ENCODE measurements at places on chromosomes 1 and 21. TPM values are rescaled to one million over a fixed set of nuclear protein-coding genes. Genes with fewer than 3 reads are reported as not detected.
A peak's percentile ranks its signal among the peaks of the same experiment; 100 is the strongest.

DNA sequence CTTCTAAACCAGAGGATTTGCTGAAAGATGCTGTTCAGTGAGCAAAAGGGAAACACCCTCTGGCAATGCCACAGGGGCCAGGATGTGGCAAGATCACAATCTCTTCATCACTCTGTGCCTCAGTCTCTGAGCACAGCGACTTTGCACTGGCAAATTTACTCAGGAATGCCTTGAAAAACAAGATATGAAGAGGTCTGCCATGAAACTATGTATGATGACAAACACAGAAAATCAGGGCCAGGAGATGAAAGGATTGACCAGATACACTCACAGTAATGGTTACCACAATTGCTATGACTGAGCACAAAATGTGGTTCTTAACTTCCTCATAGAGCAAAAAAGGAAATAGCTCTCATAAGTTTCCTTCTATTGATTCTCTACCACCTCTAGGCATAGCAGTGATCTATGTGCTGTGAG, 5.8 kb downstream of the TTC13 start:
- peak; percentile 39 for DNase-seq

DNA sequence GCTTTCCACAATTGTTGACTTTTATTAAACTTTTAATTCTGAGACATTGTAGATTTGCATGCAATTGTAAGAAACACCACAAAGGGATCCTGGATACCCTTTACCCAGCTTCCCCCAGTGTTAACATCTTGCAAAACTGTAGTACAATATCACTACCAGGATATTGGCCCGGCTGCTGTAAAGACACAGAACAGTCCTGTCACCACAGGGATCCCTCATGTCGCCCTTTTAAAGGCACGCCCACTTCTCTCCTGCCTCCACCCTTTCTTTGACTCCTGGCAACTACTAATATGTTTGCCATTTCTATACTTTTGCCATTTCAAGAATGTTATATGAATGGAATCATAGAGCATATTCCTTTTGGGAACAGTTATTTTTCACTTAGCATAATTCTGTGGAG, 37.0 kb downstream of the NAV1 start:
- DNase-seq: no peak

Gene SLC2A5
- total RNA-seq: 0.70 TPM

DNA sequence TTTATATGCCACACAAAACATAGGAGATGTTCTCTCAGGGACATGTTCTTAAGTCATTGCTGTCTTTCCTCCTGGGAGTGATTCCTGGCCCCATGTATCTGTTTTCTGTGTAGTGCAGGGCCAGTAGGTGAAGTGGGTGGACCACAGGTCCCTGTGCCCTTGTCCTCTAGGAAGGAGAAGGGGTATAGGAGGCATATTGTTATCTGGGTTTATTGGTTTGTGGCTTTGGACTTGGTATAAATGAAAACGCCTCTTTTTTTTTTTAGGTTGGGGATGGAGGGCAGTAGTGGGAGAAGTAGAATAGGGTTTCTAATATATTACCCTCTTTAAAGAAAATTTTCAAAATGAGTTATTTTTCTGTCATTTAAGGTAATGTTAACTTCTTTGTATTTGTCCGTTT, 29.4 kb downstream of the DYRK1A start:
- no peak for DNase-seq

DNA sequence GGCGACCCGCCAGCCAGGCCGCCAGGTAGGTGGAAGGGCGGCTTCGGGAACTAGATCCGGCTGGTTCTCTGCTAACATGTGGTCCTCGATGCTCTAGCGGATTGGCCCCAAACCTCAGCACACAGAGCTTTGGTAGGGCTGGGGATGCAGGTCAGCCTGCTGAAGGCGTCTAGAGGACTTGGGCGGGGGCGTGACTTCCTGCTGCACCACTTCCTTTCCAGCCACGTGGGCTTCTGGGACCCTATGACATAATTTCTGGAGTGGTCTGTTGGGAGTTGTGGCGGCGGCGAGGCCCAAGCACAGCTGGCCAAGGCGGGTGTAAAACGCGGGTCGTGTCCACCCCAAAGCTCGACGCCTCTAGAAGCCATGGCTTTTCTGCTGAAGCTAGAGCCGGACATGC, 124.5 kb downstream of the ATF6 start:
- no peak for DNase-seq

DNA sequence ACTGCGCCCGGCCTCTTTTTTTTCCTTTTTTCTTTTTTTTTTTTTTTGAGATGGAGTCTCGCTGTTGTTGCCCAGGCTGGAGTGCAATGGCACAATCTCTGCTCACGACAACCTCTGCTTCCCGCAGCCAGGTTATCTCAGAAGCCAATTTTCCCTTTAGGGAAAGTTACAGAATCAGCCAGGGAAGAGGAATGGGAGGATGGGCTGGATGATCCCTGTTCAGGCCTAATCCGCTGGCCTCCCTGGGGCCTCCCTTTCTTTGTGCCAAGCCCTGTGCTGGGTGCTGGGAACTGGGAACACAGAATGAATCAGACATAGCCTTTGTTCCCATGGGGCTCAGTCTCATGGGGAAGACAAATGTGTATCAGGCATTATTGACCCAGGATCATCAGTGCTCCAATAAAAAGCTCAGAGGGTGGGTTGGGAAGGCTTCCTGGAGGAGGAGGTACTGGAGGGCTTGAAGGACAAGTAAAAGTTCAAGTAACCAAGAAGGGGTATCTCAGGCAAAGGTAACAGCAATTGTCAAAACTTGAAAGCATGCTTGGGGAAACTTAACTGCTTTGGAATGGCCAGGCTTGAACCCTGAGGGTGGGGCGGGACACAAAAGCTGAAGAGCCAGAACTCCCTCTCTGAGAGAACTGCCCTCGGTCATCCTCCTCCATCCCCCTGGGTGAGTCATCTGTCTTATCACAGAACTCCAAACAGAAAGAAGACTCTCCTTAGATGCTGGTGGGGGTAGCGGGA, 14.3 kb downstream of the ECHDC2 start:
- peak; percentile 46 for DNase-seq

DNA sequence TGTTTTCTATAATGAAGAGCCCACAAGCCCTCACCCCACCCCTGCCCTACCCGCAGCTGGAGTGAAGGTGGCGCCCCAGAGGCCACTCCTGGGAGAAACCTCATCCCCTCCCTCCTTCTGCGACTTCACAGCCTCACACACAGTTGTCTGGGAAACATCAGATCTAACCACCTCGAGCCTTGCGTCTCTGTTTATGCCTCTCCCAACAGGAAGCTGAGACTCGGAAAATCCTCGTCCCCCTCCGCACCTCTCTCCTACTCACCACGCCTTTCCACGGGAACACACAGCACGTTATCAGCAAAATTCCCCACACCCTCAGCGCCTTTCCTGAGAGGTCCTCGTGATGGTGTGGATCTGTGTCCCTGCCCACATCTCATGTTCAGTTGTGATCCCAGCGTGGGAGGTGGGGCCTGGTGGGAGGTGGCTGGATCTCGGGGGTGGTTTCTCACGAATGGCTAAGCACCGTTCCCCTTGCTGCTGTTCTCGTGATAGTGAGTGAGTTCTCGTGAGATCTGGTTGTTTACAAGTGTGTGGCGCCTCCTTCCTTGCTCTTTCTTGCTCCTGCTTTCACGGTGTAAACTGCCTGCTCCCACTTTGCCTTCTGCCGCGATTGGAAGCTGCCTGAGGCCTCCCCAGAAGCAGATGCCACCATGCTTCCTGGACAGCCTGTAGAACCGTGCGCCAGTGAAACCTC, 190.6 kb downstream of the KIF26B start:
- DNase-seq: no peak

- no peak for DNase-seq
Observed at GRCh38 chr1:89670163-89670562, 37.2 kb downstream of the LRRC8C start.

DNA sequence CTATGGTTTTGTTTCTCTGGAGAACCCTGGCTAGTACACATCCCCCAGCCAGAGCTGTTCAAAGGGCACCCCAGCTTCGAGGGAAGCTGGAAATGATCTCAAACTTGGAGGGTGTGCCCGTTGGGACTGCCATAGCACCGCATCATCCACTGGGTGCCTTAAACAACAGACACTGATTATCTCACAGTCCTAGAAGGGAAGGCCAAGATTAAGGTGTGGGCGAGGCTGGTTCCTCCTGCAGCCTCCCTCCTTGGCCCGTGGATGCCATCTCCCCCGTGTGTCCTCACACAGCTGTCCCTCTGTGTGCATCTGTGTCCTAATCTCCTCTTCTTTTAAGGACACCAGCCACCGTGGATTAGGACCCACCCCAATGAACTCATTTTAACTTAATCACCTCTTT, 4.2 kb upstream of the IBA57 start:
- DNase-seq: no peak

Gene HPDL
- 78.2 TPM for total RNA-seq

Gene SLC1A7
- not detected for total RNA-seq

Gene LYPD8
- not detected for total RNA-seq

Gene ITGB2
- 1.1 TPM for total RNA-seq

- no peak for DNase-seq
Observed at GRCh38 chr1:45608175-45609156, 15.4 kb downstream of the CCDC17 start.

DNA sequence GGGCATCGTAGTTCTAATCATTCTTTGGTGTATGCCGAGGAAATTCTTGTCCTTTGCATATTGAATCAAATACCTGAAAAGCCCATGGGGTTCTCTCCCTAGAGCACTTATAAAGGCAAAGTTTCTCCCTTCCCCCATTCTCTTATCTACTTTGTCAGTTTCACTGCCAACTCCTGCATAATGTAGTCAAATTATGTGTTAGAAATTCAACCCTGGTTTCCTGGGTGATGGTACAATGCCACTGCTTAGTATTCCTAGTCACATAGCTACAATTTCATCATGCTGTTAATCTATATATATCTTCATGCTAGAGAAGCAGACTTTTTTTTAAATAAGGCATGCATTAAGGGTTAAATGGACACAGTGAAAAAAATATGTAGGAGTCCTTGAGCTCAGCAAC, 119.0 kb downstream of the PDE4B start:
- no peak for DNase-seq

Gene PEX14
- 22.2 TPM for total RNA-seq

Gene CATSPERE
- total RNA-seq: 0.14 TPM

- DNase-seq: peak; percentile 37
Observed at GRCh38 chr1:6424000-6424565, 493 bp upstream of the ESPN start.

Gene FCRL5
- not detected for total RNA-seq

Gene AIRE
- not detected for total RNA-seq

Measured in Caco-2 (cell line).